ENCODE measurements at places on chromosomes 12 and 14.

- no peak for DNase-seq
Observed at GRCh38 chr12:87157791-87158190, 871.4 kb downstream of the C12orf50 start.

DNA sequence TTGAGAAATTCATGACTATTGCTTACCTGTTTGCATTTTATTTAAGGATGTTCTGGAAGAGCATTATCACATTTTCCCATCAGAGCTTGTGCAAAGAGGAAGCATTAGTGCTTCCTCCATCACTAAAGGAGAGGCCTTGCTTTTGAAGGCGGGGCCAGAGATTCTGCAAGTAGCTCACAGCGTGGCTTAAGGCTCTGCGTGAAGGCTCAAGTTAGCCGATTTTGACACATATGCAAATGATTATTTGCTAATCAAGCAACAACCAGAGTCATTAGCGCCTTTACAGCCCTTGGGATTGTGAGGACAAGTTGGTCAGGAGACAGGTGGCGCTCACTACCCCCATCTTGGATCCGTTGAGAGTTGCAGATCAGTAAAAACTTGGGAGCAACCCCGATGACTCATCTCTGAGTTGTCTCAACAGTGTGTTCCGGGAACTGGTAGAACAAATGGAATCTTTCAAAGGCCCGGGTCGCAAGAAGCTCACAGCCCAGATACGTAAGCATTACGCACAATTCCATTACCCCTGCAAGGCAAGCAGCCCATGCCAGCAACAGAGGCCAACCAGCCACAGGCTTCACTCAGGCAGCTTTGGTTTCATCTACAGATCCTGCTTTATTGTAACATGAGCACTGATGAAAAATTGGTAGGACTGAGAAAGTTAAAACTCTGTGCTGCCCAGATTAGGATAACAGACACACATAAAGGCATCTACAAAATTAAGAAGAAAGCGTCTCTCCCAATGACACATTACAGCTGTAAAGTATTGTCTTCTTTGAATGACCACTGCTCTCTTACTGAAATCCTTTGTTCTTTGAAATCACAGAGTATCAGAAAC lies 34.9 kb upstream of the SPTSSA start:
- DNase-seq: no peak

DNA sequence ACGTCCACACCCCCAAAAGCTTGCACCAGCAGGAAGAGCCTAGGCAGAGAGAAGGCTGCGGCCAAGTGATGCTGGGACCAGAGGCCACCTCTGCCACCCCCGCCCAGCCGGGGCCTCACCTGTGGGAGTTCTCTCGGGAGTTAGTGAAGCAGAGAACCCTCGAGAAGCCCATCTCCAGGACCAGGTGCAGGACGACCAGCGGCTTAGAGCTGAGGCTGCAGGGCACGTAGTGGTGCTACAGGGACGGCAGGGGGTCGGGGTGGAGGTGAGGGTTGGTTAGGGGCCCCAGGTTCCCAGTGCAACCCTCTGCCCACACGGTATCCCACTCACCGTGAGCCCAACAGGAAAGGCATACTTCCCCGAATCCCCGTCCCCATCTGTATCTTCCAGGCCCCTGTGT lies 3.6 kb downstream of the DDX51 start:
- no peak for DNase-seq

DNA sequence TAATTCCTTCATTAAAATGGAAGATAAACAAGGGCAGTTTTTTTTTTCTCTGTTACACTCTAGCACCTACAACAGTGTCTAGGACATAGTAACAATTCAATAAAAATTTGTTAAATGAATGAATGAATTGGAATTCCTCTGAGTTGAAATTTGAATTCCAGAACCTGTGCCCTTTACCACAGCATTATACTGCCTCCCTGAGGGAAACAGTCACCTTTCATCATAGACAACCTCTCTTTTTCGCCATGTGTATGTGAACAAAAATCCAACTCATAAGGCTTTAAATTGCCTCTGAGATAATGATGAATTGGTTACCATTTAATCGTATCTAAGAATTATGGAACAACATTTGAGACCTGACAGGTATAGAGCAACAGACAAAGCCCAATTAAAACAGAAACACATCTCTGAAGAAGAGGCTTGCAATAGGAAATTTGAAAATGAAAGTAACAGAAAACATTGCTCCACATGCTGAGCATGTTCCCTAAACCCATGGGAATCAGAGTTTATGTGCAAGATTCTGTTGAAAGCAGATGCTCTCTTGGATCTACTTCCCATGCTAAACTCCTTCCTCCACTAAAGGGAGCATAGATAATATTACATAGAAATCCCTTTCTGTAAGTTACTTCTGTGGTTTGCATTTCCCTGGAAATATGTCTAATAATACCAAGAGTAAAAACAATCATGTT lies 657.8 kb downstream of the GALC start:
- DNase-seq: no peak

GRCh38 chr14:66514213-66514612 lies 6.3 kb downstream of the GPHN start:
- DNase-seq: no peak

DNA sequence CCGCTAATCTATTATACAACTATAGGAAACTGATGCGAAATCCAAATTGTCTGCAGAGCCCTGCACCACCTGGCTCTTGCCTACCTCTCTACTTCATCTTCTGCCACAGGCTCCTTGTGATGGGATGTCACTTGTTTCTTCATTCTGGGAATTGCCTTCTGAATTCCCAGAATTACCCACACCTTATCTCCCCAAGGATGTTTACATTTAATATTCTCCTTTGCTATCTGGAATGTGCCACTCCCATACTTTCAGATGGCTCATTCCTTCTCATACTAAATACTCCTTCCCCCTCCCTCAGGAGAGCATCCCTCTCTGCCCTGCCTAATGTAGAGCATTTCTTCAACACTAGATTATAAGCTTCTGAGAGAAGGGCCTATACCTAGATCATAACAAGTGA lies 573.1 kb downstream of the GALC start:
- no peak for DNase-seq
